Chondrocyte (in vitro differentiated cells): ENCODE measurements at places on chromosomes 3 and 15. TPM values are rescaled to one million over a fixed set of nuclear protein-coding genes. Genes with fewer than 3 reads are reported as not detected.

- peak; percentile 74 for DNase-seq
These were observed 51.8 kb downstream of the IQSEC1 start for GRCh38 chr3:13021141-13022114.

GRCh38 chr3:62839748-62840147 lies 35.5 kb downstream of the CADPS start:
- DNase-seq: no peak

GRCh38 chr3:46926871-46927717 lies 49.5 kb downstream of the CCDC12 start:
- peak; percentile 75 for DNase-seq

GRCh38 chr15:46301291-46301690 lies 666.5 kb downstream of the SQOR start:
- DNase-seq: no peak

- DNase-seq: no peak
These were observed 77.6 kb upstream of the FRMD4B start for GRCh38 chr3:69463531-69463930.

DNA sequence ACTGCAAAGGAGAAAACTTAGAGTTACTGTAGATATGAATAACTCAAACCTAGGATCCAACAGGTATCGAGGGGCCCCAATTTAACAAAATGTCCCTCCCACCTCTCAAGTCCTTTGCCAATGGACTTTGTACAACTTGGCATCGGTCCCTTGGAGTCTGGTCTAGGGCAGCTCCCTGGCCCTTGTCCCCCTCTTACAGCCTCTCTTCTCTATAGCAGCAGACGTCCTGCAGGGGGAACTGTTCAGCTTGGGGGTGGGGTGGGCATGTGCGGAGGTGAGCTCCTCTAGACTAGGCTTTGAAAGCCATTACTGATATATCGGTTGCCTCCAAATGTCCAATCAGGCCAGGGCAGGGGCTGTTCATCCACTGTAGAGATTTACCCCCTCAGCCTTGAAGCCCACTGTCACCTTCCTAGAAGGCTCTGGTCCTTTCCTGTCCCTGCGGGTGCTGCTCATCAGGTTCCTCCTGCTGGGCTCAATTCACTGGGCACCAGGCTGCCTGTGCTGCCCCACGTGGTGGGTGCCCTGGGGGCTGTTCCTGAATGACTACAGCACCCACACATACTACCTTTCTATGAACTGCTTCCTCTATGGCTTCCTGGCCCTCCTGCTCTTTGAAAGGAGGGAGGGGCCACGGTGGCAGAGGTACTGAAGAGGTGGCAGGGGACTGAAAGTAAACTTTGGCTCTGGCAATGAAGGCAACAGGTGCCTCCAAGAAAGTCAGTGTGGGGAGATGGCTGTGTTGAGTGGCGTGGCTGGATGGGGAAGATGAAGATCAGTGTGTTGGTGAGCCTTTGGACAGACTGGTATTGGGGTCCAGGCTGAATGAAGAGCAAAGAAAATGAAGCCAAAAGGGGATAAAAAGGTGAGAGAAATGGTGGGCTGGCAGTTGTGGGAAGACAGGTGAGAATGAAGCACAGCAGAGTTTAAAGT lies 78.8 kb upstream of the MEX3B start:
- no peak for DNase-seq

DNA sequence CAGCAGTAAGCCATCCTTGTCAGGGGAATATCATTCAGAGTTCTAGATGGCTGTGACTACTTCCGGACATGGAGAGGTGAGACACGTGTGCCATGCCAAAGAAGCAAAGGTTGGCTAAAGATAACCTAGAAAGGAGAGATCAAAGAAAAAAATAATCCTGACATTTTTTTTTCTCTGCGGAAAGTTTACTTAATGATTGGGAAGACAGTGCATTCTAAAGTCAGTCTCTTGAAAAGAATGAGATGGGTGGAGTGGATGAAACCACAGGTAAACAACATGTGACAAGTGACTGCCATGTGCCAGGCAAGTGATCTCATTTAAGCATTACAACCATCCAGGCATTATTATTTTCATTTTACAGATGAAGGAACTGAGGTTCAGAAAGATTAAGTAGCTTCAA lies 436.6 kb downstream of the SOX2 start:
- no peak for DNase-seq

- DNase-seq: no peak
These were observed 26.8 kb downstream of the CAPN3 start for GRCh38 chr15:42385980-42386700.

- DNase-seq: no peak
These were observed 5.9 kb upstream of the ABHD10 start for GRCh38 chr3:111972891-111973290.

DNA sequence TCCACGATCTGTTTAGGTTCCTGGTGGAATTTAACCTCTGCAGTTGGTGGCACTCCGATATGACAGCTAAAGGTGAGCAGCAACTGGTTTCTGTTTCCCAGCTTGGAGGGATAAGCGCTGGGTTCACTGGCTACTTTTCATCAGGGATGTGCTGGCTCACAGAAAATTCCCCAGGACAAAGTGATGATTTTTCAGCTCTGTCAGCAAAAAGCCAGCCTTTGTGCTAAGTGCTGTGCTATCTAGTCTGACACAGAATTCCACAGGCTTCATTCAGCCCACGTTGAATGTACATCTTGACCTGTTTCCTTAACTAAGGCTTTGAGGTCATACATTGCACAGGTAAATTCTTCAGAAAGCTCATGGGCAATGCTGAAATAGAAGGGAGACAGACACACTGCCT lies 81.5 kb upstream of the LRTM1 start:
- no peak for DNase-seq

- DNase-seq: peak; percentile 81
These were observed 34.9 kb downstream of the AMOTL2 start for GRCh38 chr3:134339331-134339730.

Gene IDH3A
- 42.6 to 50.7 TPM (median 48.7 TPM) in 3 replicates for total RNA-seq

Gene MUC20
- total RNA-seq: 2.2 to 8.4 TPM (median 3.0 TPM) in 3 replicates

Gene P2RY14
- not detected in 3 replicates for total RNA-seq

Gene IQCF5
- not detected in 3 replicates for total RNA-seq

Gene SNX22
- 0.15 to 0.28 TPM (median 0.27 TPM) in 3 replicates for total RNA-seq
